ENCODE measurements at places on chromosomes 2 and 18. TPM values are rescaled to one million over a fixed set of nuclear protein-coding genes. Genes with fewer than 3 reads are reported as not detected.

Gene FAM168B
- total RNA-seq = 63.1 TPM

GRCh38 chr18:9750606-9751304 is 42.7 kb downstream of the RAB31 start:
- DNase-seq = no peak

DNA sequence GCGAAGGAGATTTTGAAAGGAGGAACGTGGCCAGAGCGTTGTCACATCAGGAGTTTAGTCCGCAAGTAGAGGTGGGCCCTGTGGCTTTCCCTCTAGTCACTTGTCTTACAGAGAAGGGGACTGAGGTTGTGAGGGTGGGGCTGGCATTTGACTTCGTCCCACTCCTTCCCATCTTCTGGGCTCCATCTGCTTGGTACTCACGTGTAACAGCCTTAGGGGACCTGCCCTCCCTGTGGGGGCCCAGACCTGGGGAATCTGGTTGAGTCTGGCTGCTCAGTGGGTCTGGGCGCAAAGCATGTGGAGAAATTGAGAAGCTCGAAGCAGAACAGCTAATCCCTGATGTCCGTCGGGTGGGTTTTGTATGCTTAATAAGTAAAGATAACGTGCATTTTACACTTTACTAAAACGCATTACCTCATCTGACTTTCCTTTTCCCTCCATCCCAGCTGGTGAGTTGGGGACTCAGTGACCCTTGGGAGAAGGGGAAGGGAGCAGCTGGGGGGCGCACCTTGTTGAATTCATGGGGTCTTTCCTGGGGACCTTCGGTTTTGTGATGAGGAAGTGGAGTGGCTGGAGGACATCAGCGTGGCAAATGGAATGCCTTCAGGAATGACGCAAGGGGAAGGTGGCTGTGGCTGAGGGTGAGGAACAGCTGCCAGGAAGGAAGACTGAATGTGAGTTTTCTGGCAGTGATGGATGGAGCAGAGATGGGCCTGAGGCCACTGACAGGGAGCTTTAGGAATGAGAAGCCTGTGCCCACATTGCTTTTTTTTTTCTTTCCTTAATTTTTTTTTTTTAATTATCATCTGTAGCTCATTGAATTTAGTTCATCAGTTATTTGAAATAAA is 44.8 kb downstream of the ASAP2 start:
- peak; percentile 99 for DNase-seq

- no peak for DNase-seq
These were observed 32.2 kb downstream of the KIF5C start for GRCh38 chr2:148907085-148907785.

- DNase-seq = no peak
These were observed 208.2 kb downstream of the SH3RF3 start for GRCh38 chr2:109337221-109337620.
